ENCODE measurements at places on chromosomes 2 and 18.

DNA sequence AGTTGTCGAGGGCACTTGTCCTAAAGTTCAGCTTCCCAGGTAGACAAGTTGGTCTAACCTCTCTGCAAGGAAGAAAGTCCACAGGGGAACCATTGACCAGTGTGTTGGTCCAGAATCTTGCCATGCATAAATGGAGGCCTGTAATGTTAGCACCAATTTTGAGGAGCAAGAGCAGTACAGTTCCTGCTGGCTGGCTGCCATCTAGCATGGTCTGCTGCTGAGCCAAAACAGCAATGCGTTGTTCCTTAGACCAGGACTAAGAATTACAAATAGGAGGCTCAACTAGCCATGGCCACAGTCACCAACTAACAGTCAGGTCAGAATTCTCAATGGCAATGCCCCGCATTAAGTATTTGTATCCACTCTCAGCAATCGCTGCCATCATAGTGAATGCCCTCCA lies 72.8 kb upstream of the WIPF1 start:
- no peak for DNase-seq

DNA sequence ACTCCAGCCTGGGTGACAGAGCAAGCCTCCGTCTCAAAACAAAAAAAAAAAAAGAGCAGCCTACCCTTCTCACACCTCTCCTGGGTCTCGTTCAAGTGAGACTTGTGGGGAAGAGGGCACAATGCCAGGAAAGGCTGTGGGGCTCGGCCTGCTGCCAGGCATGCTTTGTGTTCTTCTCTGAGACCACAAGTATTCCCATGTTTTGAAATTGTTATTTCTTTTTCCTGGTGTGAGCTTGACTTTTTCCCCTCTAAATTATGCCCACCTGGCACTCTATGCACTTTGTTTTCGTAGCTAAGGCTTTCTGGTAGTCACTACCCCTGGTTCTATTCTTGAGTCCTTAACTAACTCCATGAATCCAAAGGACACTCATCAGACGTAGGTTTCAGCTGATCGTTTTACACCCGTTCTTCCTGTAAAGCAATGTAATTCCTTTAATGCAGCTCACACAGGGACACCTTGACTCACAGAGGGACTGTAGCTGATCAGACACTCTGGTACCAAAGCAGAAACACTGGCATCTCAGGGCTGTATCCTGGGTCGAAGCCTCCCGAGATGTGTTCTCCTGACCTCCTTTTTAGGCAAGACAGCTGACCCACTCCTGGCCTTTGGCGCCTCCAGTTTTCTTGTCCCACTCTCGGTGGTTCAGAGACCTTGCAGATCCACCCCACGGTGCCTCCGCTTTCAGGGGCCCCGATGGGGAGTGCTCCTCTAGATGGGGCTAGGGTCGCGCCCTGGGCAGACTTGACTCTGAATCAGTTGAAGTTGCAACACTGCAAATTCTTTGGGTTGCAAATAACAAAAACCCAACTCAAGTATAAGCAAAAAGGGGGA lies 193.3 kb upstream of the AGAP1 start:
- peak; percentile 78 for DNase-seq

DNA sequence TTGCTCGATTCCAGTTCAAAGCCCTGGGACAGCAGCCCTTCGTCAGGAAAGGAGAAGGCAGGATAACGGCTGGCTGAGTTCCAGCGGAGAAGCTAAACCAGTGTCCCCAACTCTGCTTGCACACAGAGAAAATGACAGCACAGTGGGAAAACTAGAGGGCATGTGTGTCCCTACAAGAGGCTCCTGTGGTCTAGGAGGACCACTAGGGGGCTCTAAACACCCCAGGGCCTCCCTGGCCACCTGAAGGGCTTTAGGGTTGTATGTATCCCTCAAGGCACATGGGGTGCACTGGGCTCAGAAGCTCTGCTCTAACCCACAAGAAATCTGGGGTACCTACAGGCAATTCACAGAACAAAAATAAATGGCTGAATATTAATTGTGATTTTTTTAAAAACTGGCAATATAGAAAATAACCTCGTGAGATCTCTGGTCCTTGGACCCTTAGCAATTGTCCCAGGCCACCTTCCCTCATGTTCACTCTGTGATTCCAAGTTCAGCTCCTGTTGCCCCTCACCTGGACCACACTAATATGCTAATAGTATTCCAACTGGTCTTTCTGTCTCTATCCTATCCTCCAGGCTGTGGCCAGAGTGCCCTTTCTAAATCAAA lies 17.5 kb downstream of the STAT1 start:
- no peak for DNase-seq

- no peak for DNase-seq
Measured at GRCh38 chr2:23475473-23475872, 90.5 kb downstream of the KLHL29 start.

DNA sequence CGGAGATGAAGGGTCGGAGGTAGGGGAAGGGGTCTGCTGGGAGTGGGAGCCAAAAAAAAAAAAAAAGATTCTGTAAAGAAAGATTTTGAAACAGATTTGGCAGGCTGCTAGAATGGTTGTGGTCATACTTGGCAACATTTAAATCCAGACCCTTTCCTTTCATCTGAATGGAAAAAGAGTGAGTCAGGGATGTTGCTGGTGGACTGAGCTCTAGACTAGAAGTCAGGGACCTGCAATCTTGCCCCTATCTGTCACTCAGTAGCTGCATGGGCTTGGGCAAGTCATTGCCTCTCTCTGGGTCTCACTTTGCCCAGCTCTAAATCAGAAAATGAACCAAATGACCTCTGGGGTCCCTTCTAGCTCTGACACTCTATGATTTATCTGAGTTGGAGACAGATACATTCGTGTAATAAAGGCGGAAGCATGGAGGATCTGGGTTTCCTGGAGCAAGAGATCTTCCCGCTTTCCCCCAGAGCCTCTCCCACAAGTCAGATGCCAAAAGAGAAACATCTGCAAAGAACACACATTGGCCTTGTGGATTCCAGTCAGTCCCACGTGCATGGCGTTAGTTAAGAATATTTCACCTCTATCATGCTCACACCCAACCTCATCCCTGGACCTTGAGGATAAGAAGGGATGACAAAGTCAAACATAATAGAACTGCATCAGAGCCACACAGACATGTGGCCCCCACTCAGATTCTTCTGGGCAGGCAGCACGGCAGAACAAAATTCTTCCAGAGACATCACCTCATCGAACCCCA lies 58.5 kb downstream of the ADD2 start:
- peak; percentile 38 for DNase-seq

DNA sequence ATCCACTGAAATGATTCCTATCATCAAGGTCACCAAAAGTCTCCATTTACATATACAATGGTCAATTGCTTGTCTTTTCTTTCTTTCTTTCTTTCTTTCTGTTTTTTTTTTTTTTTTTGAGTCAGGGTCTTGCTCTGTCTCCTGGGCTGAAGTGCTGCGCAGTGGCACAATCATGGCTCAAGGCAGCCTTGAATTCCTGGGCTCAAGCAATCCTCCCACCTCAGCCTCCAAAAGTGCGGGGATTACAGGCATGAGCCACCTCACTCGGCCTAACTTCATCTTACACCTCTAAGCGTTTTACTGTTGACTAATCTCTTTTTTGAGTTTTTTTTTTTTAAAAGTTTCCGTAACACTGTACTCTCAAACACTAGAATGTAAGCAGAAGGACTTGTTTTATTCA lies 867 bp downstream of the SF3B6 start:
- DNase-seq: no peak

- DNase-seq: no peak
Measured at GRCh38 chr2:86518481-86518880, 44.8 kb downstream of the CHMP3 start.

DNA sequence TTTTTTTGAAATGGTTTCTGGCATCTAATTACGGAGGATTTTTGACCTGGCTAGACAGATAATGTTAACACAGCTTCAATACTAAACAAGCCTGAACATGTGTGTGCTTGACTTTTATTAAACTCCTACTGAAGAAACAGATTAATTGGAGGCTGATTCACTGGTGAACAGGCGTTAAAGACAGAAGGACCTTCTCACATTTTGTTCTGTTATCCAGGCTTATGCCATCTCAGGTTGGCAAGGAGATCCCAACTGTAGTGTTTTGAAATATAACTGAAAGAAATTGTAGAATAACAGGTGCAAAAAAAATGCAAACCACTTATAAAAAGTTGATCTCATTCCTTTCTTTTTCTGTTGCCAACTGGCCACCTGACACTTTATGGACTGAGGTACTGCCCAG lies 269.6 kb downstream of the ARHGAP15 start:
- no peak for DNase-seq
